ENCODE measurements at places on chromosomes 1 and 21.

DNA sequence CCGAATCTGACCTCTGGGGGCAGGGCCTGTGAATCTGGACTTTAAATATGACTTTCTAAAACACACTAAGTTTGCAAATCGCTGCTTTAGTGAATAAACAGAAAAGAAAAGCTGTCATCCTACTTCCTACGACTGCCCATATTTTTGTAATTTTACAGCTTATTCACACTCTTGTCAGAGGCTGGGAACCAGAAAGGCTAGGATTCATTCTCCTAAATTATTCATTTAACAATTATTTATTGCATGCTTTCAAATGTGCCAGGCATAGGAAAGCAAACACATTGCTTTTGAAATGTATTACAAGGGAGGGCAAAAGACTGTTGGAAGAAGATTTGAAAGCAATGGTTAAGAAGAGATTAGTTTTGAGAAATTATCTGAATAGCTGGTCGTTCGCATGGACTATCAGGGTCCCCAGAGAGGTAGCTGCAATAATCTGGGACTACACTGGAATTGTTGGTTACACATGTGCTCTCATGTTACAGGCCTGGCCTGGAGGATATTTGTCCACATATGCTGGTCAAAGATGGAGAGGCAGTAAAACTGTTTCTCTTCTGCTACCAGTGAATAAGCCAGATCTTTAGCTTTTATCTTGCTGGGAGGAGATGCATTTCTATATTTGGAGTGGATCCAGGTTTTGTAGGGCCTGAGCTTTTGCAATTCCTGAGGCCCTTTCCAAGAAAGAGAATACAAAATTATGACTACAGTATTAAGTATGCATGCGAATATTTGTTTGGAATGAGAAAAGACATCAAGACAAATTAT is 29.6 kb upstream of the SFPQ start:
- no peak for DNase-seq

DNA sequence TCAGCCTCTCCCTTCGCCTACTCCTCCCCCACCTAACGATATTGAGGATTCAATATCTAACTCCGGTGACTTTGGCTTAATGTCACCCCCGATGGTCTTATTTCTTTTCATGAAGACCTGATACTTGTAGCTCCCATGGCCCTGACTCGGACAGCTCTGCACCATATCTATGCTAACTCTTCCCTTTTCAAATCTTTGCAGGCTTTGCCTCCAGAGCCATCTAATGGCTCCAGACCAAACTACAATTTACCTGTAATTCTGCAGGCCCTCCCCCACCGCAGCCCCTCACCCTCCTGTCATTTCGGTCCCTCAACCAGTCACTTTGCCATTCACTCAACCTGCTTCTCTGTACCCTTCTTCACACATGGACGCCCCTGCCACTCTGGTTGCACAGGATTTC is 7.9 kb upstream of the GSTM5 start:
- DNase-seq = no peak

DNA sequence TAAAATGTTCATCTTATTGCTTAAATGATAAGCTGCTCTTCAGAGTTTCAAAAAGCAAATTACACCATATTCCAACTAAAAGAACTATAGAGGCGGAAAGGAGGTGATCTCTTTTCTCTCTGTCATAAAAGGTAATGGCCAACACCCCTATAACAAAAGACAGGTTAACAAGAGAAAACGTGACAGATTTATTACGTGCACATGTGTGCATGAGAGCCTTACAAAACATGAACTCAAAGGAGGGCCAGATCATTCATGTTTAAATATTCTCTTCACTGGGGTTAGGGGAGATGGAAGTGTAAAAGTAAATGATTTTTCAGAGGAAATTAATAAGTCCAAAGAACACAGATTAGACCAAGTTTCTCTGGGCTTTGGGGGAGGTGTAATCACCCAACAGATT is 26.5 kb upstream of the FMO2 start:
- no peak for DNase-seq

GRCh38 chr1:22295856-22296255 is 153.0 kb upstream of the WNT4 start:
- no peak for DNase-seq

DNA sequence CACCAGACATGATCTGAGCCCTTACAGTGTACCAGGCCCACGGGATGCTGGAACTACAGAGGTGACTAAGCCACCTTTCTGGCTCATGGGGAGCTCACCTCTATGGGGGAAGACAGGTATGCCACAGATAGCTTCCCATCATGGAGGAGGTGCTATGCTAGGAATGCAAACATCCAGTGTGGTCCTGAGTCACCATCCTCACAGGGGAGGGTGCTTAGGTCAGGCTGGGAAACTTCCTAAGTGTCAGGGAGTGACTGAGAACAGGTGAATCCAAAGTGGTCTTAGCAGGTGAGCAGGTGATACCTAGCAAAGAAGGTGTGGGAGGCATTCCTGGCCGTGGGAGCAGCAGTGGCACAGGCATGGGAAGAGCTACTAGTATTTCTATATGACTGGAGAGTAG is 8.6 kb upstream of the RASSF5 start:
- peak; percentile 94 for DNase-seq
